ENCODE measurements at places on chromosomes 7 and 10.

GRCh38 chr10:57983281-57983791 is 284.4 kb downstream of the IPMK start:
- no peak for DNase-seq

DNA sequence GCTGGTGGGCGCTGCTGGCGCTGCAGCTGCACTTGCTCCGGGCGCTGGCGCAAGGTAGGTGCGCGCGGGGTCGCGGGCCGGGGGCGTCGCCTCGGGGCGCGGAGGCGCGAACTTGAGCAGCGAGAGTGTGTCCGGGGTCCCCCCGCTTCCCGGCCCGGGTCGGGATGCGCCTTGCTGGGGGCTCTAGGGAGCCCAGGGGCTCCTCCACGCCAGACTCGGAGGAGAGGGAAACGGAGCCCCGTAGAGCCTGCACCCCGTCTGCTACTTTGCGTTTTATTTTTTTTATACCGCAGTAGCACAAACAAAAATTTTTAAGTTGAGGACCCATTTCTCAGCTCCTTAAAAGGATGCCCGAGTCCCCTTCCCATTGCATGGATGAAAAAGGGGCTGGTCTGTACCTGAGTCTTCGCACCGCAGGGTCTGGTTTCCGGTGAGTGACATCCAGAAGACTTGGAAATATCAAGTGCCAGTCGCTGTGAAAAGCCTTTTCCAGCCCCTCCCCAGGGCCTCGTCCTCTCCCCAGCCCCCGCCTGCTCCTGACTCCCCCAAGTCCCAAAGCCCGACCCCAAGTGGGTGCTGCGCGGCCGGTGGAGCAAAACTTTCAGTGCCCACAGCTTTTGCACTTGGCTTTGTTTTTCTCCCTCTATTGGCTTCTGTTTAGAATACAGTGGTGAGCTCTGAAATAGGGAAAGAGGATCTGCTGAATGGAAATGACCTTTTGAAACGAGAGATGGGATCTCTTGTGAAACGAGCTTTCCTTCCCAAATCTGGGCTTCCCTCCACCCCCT is 973 bp downstream of the SDK1 start:
- peak; percentile 15 for DNase-seq

DNA sequence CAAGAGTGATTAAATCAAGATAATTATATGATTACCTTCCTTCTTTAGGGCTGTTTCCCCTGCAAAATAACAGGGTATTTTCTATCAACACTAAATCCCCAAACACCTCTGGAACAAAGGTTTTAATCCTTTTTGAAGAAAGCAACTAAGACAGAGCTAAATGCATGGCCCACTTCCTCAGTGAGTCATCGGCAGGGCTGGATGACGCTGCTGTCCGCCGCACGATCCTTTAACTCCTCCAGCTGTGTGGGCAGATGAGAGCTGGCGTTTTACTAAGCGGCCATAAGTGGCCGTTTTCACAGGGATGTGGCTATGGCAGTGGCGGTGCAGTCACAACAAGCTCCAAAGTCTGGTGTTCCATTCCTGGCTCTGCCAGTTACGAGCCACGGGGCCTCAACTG is 76.0 kb upstream of the C1QL3 start:
- DNase-seq: no peak

DNA sequence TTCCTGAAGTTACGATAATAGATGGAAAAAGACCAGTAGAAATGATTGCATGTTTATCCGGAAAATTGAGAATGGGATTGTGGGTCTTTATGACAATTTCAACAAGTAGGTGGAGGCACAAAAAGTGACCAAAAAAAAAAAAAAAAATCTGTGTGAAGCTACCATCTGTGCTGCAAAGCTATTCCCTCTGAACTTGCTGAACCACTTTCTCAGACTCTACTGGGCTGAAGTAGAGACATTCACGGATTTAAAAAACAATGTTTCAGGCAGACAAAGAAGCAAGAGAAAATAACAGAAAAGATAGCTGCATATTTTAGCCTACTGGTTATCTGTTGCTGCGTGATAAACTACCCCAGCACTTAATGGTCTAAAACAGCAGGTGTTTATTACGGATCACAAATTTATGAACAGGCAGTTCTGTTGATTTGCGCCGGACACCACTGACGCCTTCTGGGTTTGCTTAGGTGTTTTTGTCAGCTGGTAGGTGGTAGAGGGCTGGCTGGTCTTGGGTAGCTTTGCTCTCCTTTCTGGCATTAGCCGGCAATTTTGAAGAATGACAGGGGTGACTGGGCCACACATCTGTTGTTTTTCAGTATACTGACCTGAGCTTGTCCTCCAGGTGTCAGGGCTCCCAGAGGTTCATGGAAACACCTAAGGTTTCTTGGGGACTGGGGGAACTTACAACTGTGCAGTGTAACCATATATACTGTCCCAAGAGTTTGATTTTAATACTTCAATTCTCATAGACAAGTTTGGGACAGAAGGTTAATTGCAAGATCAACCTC is 665.1 kb downstream of the CCSER2 start:
- no peak for DNase-seq

DNA sequence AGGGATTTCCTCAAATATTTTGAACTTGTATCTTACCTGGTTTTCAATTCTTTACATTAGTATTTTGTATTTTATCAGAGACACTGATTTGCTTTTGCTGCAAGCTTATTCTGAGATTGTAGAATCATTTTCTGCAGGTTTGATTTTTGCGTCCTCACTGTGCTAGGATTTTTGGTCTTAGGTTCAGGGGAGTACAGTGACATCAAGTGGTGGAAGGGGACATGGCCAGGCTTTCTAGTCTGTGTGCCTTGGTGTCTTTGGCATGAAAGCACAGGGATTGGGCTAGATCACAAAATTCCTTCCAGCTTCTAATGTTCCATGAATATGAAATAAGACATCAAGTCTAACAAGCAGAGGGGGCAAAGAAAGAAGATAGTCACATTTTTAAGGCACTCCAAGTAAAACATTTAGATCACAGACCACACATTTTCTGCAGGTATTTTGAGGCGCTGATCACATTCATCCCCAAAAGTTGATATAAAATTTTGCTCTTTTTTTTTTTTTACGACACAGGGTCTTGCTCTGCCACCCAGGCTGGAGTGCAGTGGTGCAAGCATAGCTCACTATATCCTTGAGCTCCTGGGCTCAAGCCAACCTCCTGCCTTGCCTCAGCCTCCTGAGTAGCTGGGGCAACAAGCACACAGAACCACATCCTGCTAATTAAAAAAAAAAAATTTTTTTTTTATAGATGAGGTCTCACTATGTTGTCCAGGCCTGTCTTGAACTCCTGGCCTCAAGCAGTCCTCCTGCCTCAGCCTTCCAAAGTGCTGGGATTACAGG is 124.4 kb downstream of the PON1 start:
- no peak for DNase-seq

DNA sequence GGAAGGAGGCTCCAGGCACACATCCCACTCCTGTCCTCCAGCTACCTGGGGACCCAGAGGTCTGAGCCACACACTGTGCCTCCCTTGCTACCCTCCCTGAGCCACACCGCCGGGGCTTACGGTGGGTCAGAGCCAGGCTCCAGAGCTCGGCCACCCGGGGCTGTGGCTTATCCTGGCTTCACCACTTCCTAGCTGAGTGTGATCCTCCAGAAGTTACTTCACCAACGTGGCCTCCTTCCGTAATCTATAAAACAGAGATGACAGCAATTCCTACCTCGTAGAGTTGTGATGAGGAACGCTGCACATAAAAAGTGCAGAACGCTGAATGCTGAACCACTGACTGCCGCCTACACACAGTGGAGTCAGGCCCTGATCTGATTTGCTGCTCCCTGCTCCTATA is 285.0 kb downstream of the PRPF18 start:
- DNase-seq: no peak

GRCh38 chr7:55427800-55428199 is 62.7 kb downstream of the LANCL2 start:
- no peak for DNase-seq

DNA sequence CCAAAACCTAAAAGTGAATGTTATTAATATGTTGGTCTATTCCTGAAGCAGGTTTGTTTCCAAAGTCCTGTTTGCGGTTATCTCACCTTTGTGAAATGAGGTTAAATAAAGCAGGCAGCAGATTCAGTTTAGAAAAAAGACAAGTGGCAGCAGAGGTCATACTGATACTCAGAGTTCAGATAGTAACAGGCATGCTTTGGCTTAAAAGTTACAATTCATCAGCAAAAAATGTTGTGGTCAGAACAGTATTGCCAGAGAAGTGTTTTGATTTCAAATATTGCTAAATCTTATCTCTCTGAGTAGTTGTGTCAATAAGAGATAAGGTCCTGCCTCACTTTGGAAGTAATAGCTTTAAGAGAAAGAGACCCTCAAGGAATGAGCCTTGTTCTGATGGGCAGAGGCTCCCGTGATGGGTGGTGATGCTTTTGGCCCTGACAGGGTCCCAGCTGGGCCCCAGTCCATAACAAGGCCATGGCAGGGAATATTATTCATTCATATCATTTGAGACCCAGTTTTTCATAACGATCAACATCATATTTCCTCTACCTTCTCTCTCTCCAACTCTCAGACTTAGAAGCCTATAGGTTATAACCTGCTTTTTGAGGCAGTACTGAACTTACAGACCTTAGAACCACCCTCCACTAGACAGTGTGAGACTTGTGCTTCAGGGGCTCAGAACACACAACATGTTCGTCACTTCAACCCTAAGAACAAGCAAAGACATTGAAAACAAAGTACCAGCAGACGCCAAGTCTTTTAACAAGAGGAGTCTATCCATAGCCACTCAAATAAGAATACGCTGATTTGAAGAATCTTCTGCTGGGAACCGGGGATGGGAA is 58.5 kb upstream of the AHR start:
- no peak for DNase-seq

GRCh38 chr7:47651355-47652317 is 69.7 kb upstream of the TNS3 start:
- DNase-seq: no peak

DNA sequence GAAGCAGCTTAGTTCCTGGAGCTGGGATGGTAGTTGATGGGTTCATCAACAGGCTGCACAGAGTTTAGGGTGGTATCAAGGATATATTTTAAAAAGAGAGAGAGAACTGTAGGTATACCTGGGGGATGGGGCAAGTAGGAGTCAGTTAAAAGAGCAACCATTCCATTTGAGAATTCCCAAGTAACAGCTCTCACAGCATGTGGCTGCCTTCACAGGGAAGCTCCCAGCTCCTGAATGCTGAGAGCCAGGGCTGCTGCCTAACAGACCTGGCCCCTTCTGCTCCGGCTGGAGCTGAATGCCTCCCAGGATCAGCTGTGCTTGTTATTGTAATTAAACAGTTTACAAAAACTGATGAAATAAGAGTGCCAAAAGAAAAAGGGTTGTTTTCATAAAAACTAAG is 58.8 kb upstream of the GPR26 start:
- DNase-seq: no peak

- DNase-seq: no peak
Measured at GRCh38 chr10:70160798-70161197, 9.5 kb downstream of the SAR1A start.

GRCh38 chr10:125955766-125956165 is 59.4 kb downstream of the FANK1 start:
- no peak for DNase-seq

DNA sequence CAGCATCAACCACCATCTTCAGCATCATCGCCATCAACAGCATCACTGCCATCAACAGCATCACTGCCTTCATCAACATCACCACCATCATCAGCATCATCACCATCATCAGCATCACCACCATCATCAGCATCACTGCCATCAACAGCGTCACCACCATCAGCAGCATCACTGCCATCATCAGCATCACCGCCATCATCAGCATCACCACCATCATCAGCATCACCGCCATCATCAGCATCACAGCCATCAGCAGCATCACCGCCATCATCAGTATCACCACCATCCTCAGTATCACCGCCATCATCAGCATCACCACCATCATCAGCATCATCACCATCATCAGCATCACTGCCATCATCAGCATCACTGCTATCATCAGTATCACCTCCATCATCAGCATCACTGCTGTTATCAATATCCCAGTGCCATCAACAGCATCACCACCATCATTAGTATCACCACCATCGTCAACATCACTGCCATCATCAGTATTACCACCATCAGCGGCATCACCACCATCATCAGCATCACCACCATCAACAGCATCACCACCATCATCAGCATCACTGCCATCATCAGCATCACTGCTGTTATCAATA is 115.2 kb downstream of the RGS10 start:
- DNase-seq: no peak

DNA sequence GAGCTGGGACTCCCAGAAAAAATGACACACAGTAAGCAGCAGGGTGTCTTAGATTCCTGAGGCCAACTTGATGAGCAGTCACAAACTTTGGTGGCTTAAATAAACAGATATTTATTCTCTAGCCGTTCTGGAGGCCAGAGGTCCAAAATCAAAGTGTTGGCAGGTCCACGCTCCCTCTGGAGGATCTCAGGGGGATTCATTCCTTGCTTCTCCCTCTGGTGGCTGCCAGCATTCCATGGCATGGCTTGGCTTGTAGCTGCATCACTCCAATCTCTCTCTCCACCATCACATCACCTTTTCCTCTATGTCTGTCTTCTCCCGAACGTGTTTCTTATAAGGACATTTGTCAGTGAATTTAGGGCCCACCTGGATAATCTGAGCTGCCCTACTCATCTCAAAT is 98.4 kb downstream of the OSBPL3 start:
- no peak for DNase-seq

DNA sequence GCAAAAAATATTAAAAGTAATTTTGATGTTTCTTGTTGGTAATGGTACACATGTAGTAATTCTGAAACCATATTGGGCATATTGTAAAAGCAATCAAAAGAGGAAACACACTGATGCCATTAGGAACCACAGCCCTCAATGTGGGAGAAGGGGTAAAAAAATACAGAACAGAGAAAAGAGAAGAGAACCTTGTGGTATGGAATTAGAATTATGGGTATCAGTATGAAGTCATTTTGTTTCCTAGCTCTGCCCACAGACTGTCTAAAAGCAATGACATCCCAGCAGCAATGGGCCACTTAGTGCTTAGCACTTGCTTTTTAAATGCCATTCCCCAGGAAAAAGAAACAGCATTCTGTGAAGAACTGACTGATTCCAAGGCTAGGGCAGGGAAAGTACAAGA is 61.5 kb downstream of the CPVL start:
- DNase-seq: no peak

DNA sequence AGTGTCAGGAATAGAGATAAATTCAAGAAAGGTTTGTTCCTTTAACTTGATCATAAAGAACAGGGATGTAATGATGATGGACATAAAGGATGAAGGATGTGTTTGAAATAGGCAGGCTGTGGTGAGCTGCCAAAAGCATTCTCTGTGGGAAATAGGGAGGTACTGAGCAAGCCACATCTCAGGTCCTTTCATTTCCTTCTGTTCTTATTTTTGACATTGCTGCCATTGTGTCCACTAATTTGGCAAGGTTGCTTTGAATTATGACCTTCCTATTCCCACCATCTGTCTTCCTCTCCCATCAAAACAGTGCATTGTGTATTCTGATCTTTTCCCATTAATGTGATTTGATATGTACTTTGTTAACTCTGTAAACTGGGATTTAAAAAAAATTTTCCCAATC is 9.4 kb downstream of the SCRN1 start:
- DNase-seq: no peak

Data from stimulated activated naive CD8-positive, alpha-beta T cell treated with anti-CD3 and anti-CD28 coated beads, Interleukin-15, Interleukin-2, amounts not matched to agents 100 U/mL and 50 U/mL, for 24 hours (primary cell).